T1000 (cell line): ENCODE measurements at places on chromosomes 1 and 21.
A peak's percentile ranks its signal among the peaks of the same experiment; 100 is the strongest.

GRCh38 chr1:42886046-42886739, 39.8 kb downstream of the ZNF691 start:
- no peak for DNase-seq

DNA sequence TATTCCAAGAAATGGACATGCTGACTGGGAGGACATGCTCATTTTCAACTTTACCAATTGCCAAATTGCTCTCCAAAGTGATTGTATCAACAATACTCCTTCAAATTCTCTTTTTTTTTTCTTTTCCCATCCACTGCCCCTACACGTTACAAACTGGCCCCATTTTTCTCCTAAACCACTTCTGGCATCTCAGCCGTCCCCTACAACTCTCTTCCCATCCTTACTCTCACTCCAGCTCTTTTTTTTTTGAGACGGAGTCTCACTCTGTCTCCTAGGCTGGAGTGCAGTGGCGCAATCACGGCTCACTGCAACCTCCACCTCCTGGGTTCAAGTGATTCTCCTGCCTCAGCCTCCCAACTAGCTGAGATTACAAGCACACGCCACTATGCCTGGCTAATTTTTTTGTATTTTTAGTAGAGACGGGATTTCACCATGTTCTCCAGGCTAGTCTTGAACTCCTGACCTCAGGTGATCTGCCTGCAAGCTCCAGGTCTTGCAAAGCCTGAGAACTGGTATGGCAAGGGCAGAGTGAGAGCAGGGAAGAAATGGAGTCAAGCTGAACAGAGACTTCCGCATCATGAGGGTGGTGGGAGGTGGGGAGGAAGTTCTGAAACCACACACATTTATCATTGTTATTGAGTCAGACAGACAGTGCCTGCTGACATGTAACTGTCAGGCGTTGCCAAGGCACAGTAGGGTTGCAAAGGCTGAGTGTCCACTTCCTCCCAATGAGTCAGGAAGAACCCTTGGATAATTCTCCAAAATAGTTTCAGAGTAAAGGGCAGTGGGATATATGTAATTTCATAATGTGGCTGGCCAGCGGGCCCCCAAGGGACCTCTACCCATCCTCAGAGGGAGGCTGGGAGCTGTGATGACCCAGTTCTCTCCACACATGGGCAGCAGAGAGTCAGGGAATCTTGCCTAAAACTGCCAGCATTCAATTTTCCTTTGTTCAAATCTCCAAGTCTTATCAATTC, 17.4 kb downstream of the CELA3A start:
- DNase-seq = peak; percentile 76

- no peak for DNase-seq
These were observed 12.1 kb downstream of the ATP6V1G3 start for GRCh38 chr1:198528364-198528763.

GRCh38 chr1:44060830-44061267, 29.6 kb upstream of the SLC6A9 start:
- no peak for DNase-seq

GRCh38 chr1:201269281-201269680, 14.0 kb upstream of the PKP1 start:
- no peak for DNase-seq

DNA sequence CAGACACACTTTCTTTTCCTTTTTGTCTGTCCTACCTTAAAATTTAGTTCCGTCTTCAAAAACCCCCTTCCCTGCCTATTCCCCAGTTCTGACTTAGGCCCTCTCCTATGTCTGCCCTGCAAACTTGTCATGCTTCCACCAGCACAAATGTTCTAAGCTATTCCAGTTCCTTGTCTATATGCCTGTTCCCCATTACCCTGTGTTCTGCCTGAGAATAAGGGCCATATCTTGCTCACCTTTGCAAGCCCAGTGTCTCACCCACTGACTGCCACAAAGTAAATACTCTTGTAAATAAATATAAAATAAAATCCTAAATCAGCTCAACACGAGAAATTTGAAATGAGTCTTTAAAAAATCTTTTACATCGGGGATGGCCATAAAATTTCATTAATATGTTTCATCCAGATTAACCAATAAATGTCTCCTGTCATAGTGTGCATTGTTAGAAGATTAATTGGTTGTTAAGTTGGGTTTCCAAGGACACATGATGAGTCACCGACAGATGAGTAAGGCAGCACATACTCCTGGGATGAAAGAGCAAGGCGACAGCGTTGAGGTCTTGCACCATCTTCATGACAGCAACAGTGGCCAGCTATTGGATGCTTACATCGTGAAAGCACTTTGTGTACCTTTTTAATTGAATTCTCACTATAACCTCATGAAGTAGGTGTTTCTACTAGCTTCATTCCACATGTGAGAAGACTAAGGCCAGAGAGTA, 92.6 kb upstream of the NGF start:
- DNase-seq = peak; percentile 69

DNA sequence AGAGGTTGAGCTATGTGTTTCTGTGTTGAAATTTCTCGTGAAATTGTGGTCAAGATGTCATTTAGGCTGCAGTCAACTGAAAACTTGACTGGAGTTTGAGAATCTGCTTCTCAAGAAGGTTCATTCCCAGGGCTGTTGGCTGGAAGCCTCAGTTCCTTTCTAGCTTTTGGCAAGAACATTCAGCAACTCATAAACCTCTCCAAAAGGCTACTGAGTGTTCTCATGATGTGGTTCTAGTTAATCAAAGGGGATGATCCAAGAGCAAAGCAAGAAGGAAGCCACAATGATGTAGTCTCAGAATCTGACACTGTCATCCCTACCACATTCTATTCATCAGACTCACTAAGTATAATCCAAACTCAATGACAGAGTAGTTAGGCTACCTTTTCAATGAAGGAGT, 66.6 kb downstream of the SPATA6 start:
- DNase-seq = no peak

DNA sequence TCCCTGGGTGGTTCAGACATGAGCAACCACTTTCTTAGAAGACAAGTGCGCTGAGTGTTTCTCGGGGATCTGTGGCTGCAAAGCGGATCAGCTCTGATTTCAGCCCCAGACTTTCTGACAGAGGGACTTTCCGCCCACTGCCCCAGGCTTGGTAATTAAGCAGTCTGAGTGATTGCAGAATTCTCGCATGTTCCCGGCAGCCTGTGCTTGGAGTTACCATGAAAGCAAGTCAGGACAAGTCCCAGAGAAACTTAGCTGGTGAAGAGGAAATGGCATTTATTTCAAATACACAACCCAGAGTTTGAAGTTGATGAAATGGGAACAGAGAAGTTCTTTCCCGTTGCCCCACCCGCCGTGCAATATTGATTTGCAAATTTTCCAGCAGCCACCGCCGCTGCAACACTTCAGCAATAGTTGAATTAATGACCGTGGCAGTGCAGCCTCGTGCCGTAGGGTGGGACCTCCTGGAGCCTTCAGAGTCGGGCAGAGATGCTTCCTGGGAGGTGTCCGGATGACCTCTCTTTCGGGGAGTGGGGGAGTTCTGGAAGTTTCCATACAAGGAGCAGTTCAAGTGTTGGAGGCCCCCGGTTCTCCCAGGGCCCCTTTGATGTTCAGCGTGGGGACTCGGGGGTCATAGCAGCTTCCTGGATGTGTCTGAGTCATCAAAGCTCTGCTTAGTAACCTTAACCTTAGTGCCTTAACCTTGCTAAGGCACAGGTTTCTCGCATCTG, 134.7 kb downstream of the KAZN start:
- DNase-seq = no peak

DNA sequence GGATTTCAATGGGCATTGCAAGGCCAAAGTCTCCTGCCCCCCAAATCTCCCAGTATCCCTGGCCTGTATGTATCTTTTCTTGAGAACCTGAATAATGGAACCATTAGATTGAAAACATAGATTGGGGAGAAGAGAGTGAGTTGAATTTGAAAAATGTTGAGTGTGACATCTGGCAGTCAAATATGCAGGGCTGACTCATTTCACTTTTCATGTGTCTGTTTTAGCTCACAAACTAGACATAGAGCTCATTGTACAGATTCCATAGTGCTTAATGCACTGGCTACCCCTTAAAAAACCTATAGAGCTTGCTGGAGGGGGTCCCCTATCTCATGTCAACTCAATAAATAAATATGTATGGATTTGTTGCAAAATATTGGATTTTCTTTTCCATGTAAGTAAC, 30.8 kb downstream of the DDR2 start:
- no peak for DNase-seq

GRCh38 chr21:32143241-32143939, 135.5 kb downstream of the MIS18A start:
- no peak for DNase-seq

- no peak for DNase-seq
These were observed 48.1 kb downstream of the CAMSAP2 start for GRCh38 chr1:200786788-200787187.

DNA sequence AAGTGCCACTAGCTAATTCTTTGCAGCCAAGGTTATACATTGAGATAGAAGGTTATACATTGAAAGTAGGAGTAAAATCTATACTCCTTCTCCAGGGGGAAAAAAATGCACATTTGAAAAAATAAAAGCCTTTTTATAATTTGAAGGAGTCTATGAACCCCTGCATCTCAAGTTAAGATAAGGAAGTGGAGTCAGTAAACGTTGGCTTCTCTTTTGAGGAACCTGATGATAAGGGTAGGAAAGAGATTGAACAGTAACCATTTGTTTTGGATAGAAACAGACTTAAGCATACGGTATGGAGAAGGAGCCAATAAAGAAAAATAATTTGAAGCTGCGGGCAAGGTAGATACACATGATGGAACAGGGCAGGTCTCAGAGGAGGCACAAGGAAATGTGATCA, 64.1 kb downstream of the RPAP2 start:
- DNase-seq = no peak

- DNase-seq = no peak
These were observed 45.7 kb downstream of the MTF2 start for GRCh38 chr1:93124556-93125355.

GRCh38 chr21:14119038-14119437, 91.7 kb downstream of the LIPI start:
- DNase-seq = no peak

DNA sequence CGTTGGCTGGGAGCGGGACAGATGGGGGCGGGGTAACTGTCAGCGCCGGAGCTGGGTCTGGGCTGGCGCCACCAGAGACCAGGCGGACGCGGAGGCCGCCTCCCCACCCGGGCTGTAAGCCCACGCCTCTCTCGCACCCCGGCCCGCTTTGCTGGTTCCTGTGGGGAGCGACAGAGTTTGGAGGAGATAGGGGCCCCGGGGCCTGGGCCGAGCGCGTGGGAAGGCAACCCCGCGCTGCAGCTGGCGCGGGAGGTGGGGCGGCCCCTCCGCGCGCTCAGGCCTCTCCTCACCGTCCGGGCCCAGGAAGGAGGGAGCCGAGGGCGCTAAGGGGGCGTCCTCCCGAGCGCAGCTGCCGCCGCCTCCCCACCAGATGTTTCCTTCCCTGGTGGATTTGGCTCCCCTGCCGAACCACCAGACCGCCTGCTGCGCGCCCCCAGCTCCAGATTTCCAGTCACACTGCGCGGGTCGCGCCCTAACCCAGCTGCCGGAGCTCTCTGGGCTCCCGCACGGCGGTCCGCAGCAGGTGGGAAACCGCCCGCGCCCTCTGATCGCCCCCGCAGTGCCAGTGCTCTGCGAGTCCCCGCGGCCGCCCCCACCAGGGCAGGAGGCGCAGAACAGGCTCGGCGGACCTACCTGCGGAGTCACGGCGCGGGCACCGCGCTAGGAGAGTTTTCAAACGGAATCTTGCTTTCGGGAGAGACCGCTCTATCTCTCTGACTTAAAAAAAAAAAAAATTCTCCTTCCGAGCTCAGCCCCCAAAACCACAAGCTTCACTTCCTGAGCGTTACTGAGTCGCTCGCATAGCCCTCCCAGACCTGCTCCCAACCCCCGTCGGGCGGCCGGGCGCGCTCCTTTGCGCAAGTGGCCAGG, 1.1 kb downstream of the GFI1 start:
- peak; percentile 56 for DNase-seq

DNA sequence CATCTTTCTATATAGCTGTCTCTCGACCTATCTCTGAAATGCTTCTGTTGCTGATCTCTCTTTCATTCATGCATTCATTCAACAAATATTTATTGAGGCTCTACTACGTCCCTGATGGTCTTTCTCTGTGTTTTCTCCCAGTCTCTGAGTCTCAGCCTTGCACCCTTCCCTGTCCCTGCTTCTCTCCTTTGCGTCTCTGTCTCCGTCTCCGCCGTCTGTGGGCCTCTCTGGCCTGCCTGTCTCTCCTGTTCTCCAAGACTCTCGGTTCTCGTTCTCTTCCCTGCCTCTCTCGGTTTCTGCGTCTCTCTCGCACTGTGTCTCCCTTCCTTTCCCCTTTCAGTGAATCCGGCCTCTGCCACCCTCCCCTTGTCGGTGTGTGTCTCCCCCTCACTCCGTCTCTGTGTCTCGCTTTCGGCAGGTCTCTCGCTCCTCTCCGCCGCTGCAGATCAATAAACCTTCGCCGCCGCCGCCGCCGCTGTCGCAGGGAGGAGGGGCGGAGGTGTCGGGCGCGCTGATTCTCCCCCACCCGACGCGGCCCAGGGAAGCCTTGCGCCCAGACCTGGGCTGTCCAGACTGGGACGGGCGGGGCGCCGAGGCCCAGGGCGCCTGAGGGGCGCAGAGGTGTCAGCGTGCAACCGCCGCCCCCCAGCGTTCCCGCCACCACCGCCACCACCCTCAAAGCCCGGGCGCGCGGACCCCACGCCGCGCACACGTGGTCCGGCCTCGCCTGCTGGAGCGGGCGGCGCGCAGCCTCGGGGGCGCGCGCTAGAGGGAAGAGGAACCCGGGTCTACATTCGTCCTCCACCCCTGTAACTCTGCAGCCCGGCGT, 3.0 kb downstream of the EFNA3 start:
- DNase-seq = no peak

DNA sequence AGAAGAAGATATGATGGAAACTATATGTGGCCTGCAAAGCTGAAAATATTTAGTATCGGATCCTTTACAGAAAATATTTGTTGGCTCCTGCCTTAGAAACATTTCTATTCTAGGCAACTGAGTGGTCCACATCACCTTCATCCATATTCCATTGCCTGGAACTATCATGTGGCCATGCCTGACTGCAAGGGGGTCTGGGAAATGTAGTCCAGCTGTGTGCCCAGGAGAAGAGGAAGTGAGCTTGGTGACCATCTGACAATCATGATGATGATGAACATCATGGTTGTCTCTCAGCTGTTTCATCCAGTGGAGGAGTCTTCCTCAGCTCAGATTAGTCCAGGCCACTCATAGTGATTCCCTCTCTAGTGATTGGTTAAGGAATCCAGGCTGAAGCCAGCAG, 61.8 kb upstream of the IFNLR1 start:
- no peak for DNase-seq

- DNase-seq = no peak
These were observed 21.9 kb downstream of the RGS2 start for GRCh38 chr1:192830595-192831246.

GRCh38 chr1:209429611-209430010, 153.9 kb upstream of the CAMK1G start:
- DNase-seq = no peak

DNA sequence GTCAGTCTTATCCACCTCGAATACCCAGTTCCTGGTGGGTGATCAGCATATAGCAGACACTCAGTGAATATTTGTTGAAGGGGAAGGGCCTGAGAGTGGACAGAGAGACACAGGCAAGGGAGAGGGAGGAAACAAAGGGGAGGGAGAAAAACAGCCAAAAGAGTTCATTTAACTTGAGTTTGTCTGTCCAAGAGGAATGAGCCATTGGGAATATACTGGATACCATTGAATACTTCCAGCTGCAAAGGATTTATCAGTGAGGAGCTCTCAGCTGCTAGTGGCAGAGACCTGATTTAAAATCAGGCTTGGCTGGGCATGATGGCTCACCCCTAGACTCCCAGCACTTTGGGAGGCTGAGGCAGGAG, 11.5 kb upstream of the BGLAP start:
- no peak for DNase-seq
